Testis (tissue), 5 donors: ENCODE measurements at places on chromosomes 7 and 10. TPM values are rescaled to one million over a fixed set of nuclear protein-coding genes. Genes with fewer than 3 reads are reported as not detected.

GRCh38 chr7:108875139-108875538 lies 305.5 kb downstream of the DNAJB9 start:
- H3K4me3 ChIP-seq: no peak overlapping the region
- no peaks in the 10 kb centered on the region for H3K4me1 ChIP-seq
- no peak overlapping the region for H3K27ac ChIP-seq
- H3K36me3 ChIP-seq: no peaks in the 10 kb centered on the region
- DNase-seq: peak; percentile 28

PPP1R3C gene
- 5.8 TPM for total RNA-seq

- no peak overlapping the region for H3K27ac ChIP-seq
- no peaks in the 10 kb centered on the region for H3K36me3 ChIP-seq
- DNase-seq: no peak
- no peaks in the 10 kb centered on the region for H3K27me3 ChIP-seq
- no peaks in the 10 kb centered on the region for H3K4me1 ChIP-seq
Measured at GRCh38 chr10:4590807-4591206, 235.2 kb upstream of the AKR1E2 start.

ATOH7 gene
- 0.63 TPM for total RNA-seq

GRCh38 chr7:120272261-120272660 lies 714 bp upstream of the KCND2 start:
- no peaks in the 10 kb centered on the region for H3K27me3 ChIP-seq
- H3K4me3 ChIP-seq: peak overlapping the region; percentile 53
- no peaks in the 10 kb centered on the region for H3K4me1 ChIP-seq
- H3K27ac ChIP-seq: no peak overlapping the region
- no peaks in the 10 kb centered on the region for H3K36me3 ChIP-seq
- peak; percentile 47 for DNase-seq

DDX21 gene
- total RNA-seq: 47.9 TPM

TDRD1 gene
- 32.3 TPM for total RNA-seq

DNA sequence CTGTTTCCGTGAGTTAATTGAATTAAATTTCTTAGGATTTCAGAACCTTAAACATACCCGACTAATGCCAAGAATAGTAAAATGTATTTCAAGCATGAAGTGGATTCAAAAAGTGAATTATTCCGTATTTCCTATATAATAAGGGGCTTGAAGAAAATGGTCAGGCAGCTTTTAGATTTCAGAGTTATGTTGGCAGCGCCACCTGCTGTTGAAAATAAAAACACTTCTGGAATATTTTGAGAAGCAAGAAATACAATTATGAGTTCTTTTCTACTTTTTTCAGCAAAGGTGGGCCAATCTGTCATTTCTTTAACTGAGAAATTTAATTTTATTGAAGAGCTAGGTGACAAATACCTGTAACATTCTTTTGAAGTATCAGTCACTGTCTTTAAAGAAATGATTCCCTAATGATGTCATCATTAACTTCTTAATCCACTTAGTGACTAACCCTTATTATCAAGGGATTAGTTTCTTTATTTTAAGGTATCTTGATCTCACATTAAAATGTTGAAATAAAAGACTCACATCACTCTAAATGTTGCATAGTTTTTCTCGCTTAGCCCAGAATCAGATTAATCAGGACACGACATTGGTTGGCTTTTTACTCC lies 36.6 kb upstream of the AGR3 start:
- H3K4me1 ChIP-seq: no peaks in the 10 kb centered on the region
- no peak overlapping the region for H3K4me3 ChIP-seq
- H3K27ac ChIP-seq: no peak overlapping the region

- peaks cover 28% of the 10 kb centered on the region for H3K4me1 ChIP-seq
- H3K4me3 ChIP-seq: peak within 1 kb of the TSS; percentile 98
Measured at GRCh38 chr10:3784510-3785250, at the start of gene KLF6. Gene KLF6 (minus strand): TSS chr10:3785209. CDS start chr10:3785014, 195 bp downstream.

- H3K4me1 ChIP-seq: no peaks in the 10 kb centered on the region
- no peak overlapping the region for H3K4me3 ChIP-seq
- no peaks in the 10 kb centered on the region for H3K27me3 ChIP-seq
- DNase-seq: no peak
- H3K27ac ChIP-seq: peak overlapping the region; percentile 24
- H3K36me3 ChIP-seq: no peaks in the 10 kb centered on the region
Measured at GRCh38 chr7:156984174-156984891, 26.1 kb downstream of the MNX1 start.

DNA sequence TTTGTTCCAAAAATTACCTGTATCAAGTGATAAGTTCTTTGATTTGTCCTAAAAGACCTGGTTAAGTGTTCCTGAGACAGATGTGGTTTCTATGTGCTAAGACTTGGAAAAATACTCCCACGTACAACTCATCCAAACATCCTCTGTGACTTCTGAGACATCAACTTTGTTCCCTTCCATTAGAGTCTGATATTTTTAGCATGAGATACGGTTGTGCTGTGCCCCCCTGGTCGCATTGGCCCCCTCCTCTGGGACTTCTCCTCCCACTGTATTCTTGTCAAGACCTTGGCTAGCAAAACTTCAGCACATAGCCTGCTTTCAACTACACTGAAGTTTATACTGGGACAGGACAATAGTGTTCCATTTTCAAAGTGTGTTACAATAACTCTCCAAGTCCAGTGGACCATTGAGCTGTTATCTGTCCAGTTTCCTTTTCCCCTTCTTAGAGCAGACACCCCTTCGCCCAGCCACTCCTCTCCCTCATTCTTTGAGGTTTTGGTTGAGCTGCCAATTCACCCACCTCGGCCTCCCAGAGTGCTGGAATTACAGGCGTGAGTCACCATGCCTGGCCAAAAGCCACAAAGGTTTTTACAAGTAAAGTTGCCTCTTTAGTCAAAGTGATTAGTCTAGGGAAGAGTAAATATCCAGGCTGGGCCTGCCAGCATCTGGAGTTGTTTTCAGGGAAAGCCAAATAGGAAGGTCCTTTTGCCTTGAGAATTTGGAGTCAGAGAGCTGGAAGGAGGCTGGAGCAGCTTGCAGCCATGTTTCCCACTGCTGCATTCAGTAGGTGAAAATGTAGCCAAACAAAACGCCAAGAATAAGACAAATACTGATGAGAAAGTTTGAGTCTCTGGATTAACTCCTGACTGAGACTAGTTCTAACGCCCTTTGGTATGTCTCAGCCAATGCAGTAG lies 17.8 kb upstream of the PDLIM1 start:
- H3K36me3 ChIP-seq: no peaks in the 10 kb centered on the region
- peak; percentile 16 for DNase-seq
- no peaks in the 10 kb centered on the region for H3K4me1 ChIP-seq

LIPF gene
- total RNA-seq: 2.3 TPM

- H3K27me3 ChIP-seq: no peaks in the 10 kb centered on the region
- no peaks in the 10 kb centered on the region for H3K36me3 ChIP-seq
- no peak overlapping the region for H3K27ac ChIP-seq
- DNase-seq: no peak
Measured at GRCh38 chr10:69446650-69447151, 4.6 kb upstream of the TSPAN15 start.

DNA sequence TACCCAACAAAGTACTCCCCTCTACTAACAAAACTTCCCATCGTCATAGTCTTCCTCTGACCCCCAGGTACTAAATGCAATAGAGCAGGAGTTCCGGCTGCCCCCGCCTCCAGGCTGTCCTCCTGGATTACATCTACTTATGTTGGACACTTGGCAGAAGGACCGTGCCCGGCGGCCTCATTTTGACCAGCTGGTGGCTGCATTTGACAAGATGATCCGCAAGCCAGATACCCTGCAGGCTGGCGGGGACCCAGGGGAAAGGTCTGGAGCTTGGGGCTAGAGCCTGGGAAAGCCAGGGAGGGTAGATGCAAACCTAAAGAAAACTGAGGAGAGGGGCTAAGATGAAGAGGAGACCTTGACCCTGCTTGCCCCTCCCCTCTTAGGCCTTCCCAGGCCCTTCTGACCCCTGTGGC lies 15.3 kb downstream of the EPHB6 start:
- no peaks in the 10 kb centered on the region for H3K36me3 ChIP-seq
- no peaks in the 10 kb centered on the region for H3K27me3 ChIP-seq
- no peak overlapping the region for H3K4me3 ChIP-seq

GRCh38 chr7:2613098-2613930 lies 18.5 kb upstream of the TTYH3 start:
- H3K4me3 ChIP-seq: no peak overlapping the region
- no peak for DNase-seq
- no peaks in the 10 kb centered on the region for H3K36me3 ChIP-seq
- H3K27ac ChIP-seq: peak overlapping the region; percentile 67
- no peaks in the 10 kb centered on the region for H3K27me3 ChIP-seq

DNA sequence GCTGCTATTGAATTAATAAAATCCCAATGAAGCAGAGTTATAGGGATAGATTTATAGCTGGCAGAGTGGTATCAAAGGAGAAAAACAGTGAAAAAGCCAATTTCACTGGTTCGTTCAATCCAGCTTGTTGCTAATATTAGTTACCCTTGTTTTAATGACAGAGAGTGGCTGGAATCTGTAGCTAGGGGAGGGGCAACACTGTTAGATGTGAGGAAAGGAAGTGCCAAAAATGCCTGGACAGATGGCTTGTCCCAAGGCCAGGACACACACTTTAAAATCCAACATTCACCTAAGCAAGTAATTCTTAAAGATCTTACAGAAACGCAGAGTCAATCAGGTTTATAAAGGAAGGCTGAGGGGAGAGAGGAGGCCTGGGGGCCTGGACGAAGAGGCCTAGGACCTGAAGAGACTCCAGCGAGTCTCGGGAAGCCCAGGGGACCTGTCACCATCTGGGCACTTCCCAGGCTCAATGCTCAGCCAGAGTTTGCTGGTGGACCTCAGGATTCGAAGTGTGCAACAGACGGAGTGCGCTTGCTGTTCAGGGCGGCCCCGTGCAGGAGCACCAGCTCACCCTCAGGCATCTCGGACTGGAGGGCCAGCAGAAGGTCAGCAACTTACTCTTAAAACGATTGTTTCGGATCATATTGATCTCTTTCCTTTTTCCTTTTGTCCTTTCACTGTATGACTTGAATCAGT lies 36.7 kb downstream of the TMEM248 start:
- H3K27ac ChIP-seq: no peak overlapping the region
- H3K4me1 ChIP-seq: no peaks in the 10 kb centered on the region
- DNase-seq: no peak

DNA sequence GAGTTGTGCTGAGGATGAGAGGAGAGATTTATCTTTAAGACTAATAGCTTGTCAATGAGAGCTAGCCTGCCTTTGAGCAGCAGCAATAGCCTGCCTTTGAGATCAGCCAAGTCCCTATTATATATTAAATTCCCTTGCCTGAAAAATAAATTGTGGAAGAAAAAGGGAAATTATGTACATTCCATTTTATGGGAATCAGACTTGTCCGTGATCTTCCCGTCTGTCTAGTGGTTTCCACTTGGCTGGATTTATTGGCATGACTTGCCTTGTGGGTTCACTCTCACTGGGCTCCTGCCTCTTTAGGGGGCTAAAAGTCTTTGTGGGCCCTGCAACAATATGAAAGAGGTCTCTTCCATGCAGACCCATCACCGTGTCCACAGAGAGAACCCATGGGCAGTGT lies 171.7 kb upstream of the FRMD4A start:
- no peak overlapping the region for H3K27ac ChIP-seq
- no peak overlapping the region for H3K4me3 ChIP-seq
- H3K27me3 ChIP-seq: no peaks in the 10 kb centered on the region
- no peaks in the 10 kb centered on the region for H3K4me1 ChIP-seq
- DNase-seq: no peak
- no peaks in the 10 kb centered on the region for H3K36me3 ChIP-seq

- no peaks in the 10 kb centered on the region for H3K36me3 ChIP-seq
- H3K4me1 ChIP-seq: no peaks in the 10 kb centered on the region
- H3K27ac ChIP-seq: no peak overlapping the region
- H3K27me3 ChIP-seq: no peaks in the 10 kb centered on the region
- no peak for DNase-seq
Measured at GRCh38 chr10:75245354-75246250, 9.8 kb upstream of the COMTD1 start.

DNA sequence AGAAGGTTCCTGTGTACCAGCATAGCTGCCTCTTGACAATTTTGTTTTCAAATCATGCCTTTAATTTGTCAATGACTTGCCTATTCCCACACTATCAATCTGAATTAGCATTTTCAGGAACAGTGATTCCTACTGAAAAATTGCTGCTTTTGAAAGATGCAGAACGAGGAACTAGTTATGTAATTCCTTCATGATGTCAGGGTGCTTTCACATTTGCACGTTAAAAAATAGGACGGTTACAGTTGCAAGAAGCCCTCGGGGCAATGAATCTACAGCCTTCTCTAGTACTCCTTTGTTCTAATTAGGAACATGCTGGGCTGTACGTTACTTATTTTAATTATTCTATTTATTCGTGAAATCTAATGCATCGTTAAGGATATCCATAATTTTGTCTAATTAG lies 253.9 kb downstream of the OTUD1 start:
- peaks cover 3% of the 10 kb centered on the region for H3K4me1 ChIP-seq
- no peak overlapping the region for H3K4me3 ChIP-seq
- DNase-seq: no peak
- H3K27me3 ChIP-seq: no peaks in the 10 kb centered on the region

GRCh38 chr7:69130396-69130795 lies 467.9 kb upstream of the AUTS2 start:
- no peak for DNase-seq
- H3K27me3 ChIP-seq: no peaks in the 10 kb centered on the region
- H3K4me1 ChIP-seq: no peaks in the 10 kb centered on the region
- H3K27ac ChIP-seq: no peak overlapping the region
- no peaks in the 10 kb centered on the region for H3K36me3 ChIP-seq

GRCh38 chr10:28160866-28161405 lies 141.9 kb downstream of the MPP7 start:
- H3K4me1 ChIP-seq: no peaks in the 10 kb centered on the region
- H3K27me3 ChIP-seq: no peaks in the 10 kb centered on the region
- no peak overlapping the region for H3K4me3 ChIP-seq
- no peaks in the 10 kb centered on the region for H3K36me3 ChIP-seq

DNA sequence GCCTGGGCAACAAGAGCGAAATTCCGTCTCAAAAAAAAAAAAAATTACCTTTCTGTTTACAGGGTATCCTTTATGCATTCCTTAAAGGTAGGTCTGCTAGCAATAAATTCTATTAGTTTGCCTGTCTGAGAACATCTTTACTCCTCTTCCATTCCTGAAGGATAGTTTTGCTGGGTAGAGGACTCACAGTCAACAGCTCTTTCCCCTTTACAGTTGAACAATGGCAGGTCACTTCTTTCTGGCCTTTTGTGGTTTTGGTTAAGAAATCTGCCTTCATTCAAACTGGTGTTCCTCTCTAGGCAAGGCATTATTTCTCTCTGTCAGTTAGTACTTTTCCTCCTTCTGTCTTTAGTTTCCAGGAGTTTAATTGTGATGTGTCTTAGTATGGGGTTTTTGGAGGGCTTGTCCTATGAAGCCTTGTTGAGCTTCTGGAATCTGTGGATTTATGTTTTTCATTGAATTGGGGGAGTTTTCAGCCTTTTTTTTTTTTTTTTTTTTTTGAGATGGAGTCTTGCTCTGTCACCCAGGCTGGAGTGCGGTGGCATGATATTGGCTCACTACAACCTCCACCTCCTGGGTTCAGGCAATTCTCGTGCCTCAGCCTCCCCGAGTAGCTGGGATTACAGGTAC lies 4.8 kb upstream of the DNAAF5 start:
- no peak for DNase-seq
- H3K4me3 ChIP-seq: no peak overlapping the region
- peaks cover 13% of the 10 kb centered on the region for H3K4me1 ChIP-seq
- no peaks in the 10 kb centered on the region for H3K36me3 ChIP-seq
- H3K27me3 ChIP-seq: no peaks in the 10 kb centered on the region
